ENCODE measurements at places on chromosomes 2 and 18. TPM values are rescaled to one million over a fixed set of nuclear protein-coding genes. Genes with fewer than 3 reads are reported as not detected.
A peak's percentile ranks its signal among the peaks of the same experiment; 100 is the strongest.

- DNase-seq: no peak
Measured at GRCh38 chr18:47756364-47757016, 174.0 kb downstream of the SMAD2 start.

DNA sequence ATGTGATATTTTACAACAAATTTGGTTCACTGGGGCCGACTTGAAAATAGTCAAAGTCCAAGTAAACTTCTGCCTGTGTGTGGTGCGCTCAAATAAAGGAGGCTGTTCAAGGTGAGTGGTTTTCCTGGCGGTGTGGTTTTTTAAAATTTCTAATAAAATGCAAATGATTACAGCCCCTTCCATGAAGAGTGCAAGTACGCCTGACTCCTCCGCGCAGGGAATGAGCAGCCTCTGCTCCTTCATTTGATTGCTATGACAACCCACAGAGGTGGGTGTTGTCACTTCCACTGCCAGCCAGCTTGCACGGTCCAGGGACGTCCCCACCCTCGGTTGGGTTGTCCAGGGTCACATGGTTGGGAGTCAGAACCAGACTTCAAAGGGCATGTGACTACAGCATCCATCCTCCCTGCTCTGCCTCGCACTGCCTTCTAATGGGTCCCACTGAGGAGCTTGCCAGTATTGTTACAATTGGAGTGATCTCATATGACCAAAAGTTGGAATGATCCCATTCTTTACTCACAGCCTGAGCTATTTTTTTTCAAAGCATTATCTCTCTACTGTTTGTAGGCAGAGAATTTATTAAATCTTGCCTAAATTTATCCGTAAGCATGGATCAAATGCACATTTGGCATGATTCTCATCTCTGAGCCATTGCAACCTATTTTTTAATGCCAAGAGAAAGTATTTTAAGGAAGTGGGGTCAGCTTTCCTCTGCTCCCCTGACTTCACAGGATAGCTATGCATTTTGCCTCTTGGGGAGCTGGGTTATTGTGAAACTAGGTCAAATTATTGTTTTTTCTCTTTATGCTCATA is 121.3 kb downstream of the AGAP1 start:
- peak; percentile 93 for DNase-seq

DNA sequence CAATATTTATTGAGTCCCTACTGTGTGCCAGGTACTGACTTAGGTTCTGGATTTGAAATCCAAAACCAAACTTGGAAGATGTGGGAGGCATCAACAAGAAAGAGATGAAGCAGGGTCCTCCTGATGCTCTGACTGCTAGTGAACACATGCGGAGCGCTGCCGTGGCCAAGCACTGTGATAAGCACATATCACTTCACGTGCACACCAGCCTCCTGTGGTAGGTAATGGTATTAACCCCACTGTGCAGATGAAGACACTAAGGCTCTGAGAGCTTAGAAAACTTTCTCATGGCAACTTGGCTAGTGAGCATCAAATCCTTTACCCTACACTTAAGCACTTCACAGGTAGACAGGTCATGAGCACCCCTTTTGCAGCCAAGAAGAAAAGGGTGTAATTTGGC is 216.1 kb downstream of the HAUS1 start:
- no peak for DNase-seq

Gene DSG1
- 1,832 TPM for total RNA-seq

DNA sequence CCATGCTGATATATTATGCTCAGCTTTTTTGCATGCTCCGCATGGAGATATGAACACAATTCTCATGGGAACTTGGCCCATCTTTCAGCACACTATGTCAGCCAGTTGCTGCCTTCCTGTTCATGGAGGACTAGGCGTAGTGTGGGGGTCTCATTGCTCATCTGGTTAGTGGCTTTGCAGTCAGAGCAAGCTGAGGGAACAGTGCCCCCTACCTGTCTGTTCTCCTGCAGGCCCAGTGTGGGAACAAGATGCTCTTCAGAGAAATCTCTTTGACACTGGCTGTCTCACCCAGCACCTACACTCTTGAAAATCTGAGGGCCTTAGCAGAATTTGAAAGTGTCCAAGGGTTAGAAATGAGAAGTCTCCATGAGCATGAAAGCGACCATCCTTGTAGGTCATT is 47.1 kb downstream of the SPTBN1 start:
- DNase-seq: no peak

GRCh38 chr2:56009758-56010458 is 86.3 kb upstream of the EFEMP1 start:
- DNase-seq: no peak

DNA sequence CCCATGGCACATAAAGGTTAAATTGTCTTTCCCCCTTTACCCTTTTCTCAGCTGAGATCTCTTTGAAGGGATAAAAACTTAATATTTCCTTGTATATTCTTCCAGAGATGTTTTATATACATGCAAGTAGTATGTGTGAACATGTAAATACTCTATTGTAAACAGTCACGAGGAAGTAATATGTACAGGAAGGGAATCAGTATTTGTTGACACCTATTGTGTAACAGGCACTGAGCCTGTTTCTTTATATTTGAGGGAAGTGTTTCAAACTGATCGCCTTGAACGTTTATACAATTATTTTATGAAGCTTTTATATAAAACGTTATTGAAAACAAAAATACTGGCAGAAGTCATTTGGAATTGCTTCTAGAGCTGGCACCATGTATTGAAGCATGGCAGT is 13.2 kb downstream of the RALBP1 start:
- no peak for DNase-seq

- no peak for DNase-seq
Measured at GRCh38 chr18:28781616-28782362, 604.9 kb upstream of the CDH2 start.

DNA sequence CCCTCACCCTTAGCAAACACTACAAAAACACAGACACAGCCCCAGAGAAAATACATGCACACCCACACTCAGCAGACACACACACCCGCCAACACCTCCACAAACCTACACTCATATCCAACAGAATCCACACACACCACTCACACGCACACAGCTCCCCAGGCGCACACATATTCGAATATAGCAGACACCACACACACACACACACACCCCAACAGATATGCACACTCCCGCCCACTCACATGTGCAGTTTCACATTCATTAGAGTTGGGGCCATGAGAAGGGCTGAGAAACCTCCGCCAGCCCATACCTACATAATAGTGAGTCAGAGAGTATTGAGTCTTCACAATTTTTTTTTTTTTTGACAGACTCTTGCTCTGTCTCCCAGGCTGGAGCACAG is 29.4 kb upstream of the NOTO start:
- no peak for DNase-seq

- DNase-seq: peak; percentile 67
Measured at GRCh38 chr2:866009-866680, 84.5 kb upstream of the SNTG2 start.

GRCh38 chr18:74831571-74832250 is 234.0 kb downstream of the ZNF407 start:
- DNase-seq: no peak

Data from suprapubic skin (tissue), 4 donors.